ENCODE measurements at places on chromosomes 1 and 21.
A peak's percentile ranks its signal among the peaks of the same experiment; 100 is the strongest.

- no peak for DNase-seq
Measured at GRCh38 chr1:176903474-176903873, 261.0 kb downstream of the ASTN1 start.

DNA sequence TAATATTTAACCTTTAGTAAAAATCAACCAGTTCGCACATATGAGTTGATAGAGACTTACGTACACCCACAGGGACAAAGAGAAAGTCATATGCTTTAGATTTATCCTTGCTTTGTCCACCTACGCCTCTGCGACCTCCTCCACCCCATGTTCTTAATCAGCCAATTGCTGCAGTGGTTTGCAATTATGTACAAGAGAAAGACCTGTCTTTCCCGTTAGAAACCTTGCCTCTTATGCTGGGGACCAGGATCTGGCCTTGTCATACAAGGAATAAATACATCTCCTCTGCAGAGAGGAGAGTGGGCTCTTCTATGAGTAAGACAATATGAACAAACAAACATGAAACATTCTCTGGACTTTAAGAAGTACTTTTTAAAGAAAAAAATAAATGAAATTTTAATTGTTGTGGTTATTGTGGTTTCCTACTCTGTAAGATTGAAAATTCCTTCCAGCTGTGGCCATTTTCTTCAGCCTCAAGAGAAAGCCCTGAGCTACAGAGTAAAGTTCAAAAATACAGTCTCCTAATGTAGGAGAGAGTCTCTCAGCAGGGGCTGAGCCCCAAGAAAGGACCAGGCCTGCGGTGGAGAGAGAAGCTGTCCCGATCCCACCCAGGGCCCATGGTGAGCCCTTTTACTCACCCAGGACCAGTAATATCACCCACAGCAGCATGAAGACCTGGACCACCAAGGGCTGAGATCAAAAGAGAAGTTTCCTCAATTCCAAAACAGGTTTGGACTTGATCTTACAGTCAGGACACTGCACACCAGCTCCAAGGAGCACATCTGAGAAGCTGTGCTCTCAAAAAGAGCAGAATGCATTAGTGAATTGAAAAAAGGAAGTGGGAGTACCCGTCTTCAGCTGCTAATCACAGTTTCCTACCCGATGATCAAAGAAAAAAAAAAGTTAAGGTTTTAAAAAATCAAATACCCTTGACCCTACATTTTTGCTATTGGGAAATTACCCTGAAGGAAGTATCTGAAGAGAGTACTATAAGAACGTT is at the start of gene FCRL5:
Gene FCRL5 (minus strand): TSS at position 822 of the 1,000 bp plus-strand sequence. CDS start 153 bp downstream, at position 669.
- DNase-seq = no peak

GRCh38 chr1:176222196-176222595 is 15.1 kb upstream of the COP1 start:
- DNase-seq = no peak

DNA sequence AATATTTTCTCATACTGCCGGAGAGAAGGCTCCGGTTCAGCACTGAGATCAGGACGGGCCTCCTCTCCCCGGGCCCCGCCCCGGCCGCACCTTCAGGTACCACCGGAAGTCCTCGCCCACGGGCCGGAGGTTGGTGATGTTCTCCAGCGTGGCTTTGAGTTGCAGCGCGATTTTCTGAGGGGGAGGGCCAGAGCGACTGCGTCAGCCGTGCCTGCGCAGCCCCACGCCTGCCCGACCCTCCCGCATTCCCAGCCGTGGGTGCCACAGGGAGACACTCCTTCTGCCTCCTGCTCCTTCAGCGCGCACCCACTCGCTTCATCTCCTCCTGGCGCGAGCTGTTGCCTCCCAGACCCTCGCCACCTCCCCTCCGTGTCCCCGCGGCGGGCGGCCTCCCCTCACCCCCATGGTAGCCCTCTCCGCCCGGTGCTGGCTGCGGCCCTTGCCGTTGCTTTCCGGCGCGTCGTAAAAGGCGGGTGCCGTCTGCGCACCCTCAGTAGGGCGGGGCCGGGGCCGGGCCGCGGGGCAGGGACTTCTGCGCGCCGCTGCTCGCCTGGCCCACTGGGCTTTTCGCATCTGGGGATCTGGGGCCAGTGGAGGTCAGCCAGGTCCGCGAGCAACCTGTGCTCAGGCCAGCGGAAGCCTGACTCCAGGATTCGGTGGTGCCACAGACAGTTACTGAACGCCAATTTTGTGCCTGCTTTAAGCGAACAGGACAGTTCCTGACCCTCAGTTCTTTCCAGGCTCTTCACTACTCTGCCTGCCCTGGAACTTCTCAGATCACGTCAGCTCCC is at the start of gene CZIB:
Gene CZIB (minus strand): TSS at position 464 of the 791 bp plus-strand sequence. CDS start 59 bp downstream, at position 405.
- peak; percentile 97 for DNase-seq

- no peak for DNase-seq
Measured at GRCh38 chr1:220483700-220484099, 44.2 kb upstream of the MARK1 start.

DNA sequence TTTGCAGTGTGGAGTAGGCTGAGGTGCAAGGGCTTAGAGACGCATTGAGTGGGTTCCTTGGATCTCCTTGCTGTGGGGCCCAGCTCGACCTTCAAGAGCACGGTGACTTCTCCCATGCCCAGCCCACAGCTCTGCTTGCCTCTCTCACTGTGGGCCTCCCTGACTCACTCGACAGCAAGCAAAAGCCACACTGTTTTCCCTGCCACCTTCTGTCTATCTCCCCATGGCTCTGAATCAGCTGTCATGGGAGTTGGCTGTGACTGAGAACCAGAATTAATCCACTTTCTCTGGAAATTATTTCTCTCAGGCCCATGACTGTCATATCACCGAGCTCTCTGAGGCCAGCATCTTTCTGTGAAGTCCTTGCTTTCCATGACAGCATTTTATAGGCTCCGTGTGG is 140.7 kb downstream of the NOS1AP start:
- no peak for DNase-seq

DNA sequence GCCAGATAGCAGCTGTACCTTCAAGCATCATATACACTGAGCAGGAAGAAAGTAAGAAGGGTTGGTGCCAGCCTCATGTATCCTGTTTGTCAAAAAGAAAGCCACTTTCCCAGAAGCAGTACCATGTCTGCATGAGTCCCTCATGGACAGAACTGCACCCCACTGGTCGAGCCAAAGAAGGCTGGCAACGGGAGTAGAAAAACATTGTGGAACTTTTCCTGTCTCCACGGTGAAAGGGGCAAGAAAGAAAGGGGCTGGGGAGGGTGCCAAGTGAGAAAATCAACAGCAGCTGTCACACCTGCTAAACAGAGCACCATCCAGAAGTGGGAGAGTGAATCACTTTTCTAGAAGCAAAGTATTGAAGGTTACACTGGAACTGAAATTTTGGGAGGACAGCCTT is 621.7 kb downstream of the LMO4 start:
- DNase-seq = no peak
